ENCODE measurements at places on chromosomes 3 and 15.
A peak's percentile ranks its signal among the peaks of the same experiment; 100 is the strongest.

GRCh38 chr15:63610209-63610841, 13.1 kb downstream of the FBXL22 start:
- peak; percentile 85 for DNase-seq

GRCh38 chr3:27340534-27340933, 28.6 kb downstream of the NEK10 start:
- no peak for DNase-seq

DNA sequence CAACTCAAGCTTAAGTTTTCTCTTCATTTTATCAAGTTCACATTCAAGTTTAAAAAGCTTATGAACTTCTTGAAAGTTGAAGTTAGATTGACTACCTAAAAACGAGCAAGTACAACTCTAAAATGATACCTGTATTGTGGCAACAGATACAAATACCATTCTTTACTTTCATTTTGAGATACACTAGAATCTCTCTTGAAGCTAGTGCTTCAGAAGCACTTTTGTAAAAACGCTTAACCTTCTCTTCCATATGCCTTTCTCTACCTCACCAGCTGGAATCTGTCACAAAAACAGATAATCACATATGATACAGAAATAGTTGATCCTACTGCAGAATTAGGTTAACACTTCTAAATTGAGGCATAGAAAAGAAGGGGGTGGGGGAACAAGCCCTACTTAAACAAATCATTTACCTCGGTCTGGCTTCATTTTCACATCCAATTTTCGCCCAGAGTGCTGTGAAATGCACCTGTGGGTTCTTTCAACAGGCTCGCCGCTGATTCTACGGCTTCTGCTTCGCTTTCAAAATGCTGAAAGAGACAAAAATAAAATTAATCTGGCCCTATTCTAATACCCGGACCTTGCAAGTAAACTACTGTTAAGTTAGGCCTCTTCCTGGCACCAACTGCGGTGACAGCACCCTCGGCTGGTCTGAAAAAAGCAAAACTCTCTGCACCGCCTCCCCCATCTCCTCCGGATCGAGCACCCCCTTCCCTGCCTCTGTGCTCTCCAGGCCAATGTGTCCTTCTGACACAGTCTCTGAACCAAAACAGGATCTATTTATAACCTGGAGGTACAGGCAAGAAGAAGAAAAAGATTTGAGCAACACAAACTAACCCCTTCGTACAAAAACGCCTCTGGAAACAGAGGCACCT, 1.4 kb downstream of the ATOSA start:
- peak; percentile 79 for DNase-seq

- no peak for DNase-seq
Observed at GRCh38 chr15:92035961-92036360, 182.5 kb downstream of the SLCO3A1 start.

DNA sequence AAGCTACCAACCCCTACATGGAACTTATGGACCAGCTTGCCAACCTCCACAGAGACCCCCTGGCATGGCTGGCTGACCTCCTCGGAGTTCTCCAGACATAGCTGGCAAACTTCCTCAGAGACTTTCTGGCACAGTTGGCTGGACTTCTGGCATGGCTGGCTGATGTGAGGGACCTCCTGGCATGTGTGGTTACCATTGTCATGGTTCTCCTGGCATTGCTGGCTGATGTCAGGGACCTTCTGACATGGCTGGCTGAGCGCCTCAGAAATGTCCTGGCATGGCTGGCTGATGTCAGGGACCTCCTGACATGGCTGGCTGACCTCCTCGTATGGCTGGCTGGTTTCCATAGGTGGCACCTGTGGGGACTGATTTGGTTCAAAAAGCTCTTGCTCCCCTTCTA, 17.5 kb downstream of the MAP1A start:
- DNase-seq: no peak

- no peak for DNase-seq
Observed at GRCh38 chr15:42891569-42891968, 29.0 kb downstream of the TTBK2 start.

GRCh38 chr3:184954251-184954650, 142.3 kb downstream of the VPS8 start:
- DNase-seq: no peak

DNA sequence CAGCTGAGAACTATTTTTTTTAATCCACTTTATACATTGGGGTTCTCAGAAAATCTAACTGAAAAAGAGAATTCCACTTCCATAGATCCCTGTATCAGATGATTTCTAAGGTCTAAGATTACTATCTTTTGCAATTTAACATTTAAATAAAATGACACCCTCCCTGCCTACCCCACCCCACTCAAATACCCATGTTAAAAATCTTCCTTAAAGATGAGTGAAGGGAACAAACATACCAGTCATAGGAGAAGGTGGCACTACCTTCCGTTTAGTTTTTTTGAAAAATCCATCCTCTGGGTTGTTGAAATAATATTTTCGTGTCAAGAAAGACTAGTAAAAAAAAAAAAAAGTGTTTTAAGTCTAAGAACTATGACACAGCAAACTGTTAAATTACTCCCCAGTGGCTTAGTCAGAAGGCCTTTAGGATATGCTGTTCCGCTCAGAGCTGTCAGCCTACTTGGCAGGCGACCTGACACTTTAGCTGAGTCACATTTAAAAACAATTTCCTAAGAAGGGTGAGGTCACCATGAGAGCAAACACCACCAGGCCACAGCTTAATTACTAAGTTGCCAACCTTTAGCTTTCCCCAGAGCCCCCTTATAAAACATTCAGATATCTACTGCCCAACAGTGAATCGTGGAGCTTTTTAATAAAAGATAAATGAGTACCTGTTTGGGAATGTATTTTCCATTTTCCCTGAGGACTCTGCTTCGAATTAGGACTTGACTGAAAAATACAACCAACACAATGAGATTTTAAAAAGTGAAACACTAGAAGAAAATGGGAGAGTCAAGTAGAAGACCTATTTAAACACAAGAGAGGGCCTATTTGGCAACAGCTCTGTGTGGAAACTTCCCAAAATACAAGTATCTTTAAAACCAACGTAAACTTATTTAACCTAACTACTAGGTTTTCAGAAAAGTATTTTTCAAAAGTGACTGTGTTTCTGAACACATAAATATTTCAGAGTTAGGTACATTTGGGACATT, 9.6 kb downstream of the EMC3 start:
- DNase-seq: peak; percentile 40

DNA sequence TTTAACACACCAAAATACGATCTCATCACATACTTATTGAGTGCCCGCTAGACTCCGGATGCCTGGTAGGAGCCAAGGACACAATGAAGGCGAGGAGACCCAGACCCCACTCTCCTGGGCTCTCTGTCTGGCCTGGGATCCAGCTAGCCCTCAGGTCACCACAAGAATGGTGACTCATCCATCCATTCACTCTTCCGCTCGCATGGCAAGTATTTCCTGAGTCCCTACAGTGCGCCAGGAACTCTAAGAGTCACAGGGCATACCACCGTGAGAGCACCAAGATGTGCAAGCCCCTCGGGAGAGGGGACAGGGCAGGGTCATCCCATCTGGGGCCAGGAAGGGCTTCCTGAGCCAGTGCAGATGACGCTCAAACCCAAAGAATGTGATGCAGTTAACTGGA, 101.6 kb upstream of the PRR20G start:
- DNase-seq: no peak

DNA sequence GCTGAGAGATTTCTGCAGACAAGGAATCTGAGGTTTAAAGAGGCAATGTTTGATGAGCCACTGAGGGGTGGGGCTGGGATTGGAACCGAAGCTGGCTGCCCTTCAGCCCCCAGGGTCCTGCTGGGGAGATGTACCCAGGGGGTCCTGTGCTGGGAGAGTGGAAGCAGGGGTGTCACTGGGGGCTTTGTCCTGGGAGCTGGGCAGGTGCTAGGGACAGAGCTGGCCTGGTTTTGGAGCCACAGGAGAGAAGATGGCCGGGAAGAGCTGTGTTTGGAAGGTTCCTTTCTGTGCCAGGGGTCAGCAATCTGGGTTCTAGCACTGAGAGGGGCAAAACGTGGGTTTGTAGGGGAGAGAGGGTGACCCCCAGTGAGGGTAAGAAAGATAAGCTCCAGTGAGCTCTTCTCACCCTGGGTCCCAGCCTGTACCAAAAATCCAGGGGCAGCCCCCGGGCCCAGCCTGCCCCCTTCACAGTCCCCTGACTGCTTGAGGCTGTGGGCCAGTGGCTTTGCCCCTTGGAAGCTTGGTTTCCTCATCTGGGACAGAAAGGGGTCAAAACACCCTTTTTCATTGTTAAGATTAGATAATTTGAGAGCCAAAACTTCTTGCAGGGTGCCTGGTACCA, 69.6 kb downstream of the SMAD3 start:
- DNase-seq: no peak

- no peak for DNase-seq
Observed at GRCh38 chr3:43025423-43025822, 46.3 kb downstream of the GASK1A start.

GRCh38 chr15:35309886-35310285, 224.8 kb upstream of the NANOGP8 start:
- DNase-seq: no peak

DNA sequence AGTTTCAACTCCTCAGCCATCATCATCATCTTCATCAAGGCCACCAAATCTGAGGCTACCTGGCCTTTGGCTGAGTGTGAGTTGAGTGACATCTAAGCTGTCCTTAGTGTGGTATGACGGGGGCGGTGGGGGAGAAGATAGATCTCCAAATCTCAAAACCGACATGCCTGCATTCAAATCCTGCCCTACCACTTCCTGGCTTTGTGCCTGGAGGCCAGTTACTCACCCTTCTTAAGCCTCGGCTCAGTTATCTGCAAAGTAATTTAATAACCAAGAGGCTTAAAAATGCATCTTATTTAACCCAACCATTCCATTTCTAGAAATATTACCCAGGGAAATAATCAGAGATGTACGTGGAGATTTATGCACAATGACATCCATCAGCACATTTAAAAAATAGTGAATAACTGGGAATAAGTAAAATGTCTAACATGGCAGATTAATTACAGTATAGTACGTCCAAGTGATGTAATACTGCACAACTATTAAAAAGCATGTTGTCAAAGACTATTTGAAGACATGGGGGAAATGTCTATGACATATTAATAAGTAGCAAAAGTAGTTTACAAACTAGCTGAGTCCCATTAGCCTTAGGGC, 167.4 kb downstream of the NTRK3 start:
- no peak for DNase-seq

DNA sequence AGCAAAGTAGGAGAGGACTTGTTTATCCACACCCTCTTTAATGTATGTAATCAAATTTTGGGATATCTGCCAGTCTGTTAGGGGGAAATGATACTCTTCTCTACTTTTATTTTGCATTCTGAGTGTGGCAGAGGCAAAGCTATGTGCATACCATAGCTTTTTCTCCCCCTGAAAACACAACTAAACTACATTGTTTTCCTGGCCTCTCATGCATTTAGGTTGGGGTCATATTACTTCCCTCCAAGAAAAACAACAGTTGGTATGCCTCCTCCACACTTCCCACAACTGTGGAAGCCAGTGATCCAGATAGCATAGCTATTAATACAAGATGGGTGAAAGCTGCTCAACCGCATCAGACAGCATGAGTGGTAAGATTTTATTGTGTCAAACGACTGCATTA, 6.9 kb downstream of the RPL15 start:
- no peak for DNase-seq

- DNase-seq: no peak
Observed at GRCh38 chr3:24551626-24552025, 57.0 kb upstream of the THRB start.

DNA sequence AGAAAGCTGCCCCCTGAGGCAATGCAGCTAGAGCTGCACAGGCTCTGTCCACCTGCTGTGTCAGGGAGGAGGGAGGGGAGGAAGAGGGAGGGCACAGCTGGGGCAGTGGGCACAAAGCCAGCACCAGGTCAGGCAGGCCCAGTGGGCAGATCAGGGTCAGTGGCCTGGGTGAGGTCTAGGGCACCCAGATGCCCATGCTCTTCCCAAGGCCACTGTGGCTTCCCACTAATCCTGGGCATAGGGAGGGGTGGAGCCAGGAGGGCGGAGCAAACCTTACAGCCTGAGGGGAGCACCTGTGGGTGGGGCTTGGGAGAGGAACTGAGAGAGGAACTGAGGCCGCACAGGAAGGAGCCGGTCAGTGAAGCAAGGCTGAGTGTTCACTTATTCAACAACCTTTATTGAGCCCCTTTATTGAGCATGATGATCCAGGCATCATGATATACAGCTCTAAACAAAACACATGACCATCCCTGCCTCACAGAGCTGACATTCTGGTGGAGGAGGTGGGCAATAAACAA, 55.0 kb downstream of the RHCG start:
- no peak for DNase-seq

DNA sequence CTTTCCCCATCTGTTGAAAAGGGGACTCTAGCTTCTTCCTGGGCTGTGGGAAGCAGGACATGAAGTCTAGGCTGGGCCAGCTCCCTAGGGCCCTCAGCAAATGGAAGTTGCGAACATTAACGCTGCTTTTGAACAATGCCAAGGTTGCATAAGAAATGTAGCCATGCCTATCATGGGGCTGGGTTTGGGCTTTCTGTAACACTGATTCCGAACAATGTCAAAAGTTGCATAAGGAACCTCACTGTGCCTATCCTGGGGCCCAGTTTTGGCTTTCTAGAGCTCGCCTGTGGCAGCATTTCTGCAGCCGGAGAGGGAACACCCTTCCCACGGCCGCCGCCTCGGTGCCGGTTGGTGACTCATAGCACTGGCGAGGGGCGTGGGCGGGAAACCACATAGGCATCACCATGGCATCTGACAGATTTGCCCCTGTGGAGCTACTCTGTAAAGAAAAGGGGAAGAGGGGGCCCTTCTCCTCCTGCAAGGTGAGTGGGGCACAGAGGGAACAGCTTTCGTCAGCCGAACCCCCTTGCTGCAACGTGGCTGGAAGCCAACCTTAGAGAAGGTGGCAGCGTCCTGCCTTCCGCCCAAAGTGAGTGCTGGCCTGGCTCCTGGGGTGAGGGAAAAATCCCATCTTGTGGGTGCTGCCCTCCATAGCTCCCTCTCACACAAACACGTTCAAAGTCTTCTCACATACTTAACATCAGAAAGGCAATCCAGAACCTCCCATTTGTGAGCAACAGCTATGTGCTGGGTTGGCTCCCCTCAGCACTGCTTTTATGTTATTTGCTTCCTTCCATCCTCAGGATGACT, 46.6 kb upstream of the ATP2B2 start:
- no peak for DNase-seq

DNA sequence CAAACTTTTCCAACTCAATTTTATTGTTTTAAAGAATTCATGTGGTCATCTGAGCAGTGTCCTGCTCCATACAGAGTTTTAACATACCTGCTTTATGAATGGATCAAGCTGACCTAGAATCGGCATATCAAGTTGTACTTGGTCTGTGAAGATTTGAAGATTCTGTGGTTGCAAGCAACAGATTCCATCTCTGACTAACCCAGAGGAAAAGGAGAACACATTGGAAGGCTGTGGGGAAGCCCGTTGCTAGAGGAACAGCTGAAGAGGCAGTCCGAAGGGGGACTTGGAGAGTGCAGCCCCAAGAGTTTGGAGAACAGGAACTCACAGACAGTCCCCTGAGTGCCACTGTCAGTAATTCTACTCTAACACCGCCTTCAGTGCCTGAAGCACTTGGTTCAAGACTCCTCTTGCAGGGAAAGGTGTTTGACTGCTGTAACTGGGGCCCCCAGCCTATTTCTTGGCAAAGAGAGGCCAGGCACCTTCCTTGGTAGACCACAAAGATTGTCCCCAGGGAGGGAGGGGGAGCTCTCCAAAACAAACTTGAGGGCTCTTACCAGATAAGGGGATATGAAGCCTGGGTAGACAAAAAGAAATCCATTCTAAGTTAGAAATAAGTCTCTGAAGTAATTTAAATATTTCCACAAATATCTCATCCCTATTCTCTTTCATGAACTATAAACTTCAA, 88.8 kb downstream of the LARS2 start:
- DNase-seq: no peak

Data from femur (tissue), 1 donor.